ENCODE measurements at places on chromosomes 4 and X. TPM values are rescaled to one million over a fixed set of nuclear protein-coding genes. Genes with fewer than 3 reads are reported as not detected.
A peak's percentile ranks its signal among the peaks of the same experiment; 100 is the strongest.

DNA sequence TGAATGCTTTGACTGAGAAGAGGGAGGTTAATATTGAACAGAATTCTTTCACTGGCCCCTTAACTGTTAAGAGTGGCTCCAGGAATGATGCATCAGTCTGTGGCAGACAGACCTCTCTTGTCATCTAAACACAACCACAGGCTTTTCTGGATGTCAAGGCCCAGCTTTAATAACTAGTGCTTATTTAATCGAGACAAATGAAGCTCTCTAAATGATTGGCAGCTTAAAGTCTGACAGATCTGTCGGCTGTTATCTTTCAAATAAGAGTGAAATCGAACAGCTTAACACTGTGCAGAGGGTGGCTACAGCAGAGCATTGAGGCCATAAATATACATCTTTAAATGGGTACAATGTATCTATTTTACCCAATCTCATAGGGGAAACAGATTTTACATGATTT is 500.8 kb upstream of the PABPC4L start:
- no peak for DNase-seq

The ART3 gene
- total RNA-seq = 6.5 TPM

DNA sequence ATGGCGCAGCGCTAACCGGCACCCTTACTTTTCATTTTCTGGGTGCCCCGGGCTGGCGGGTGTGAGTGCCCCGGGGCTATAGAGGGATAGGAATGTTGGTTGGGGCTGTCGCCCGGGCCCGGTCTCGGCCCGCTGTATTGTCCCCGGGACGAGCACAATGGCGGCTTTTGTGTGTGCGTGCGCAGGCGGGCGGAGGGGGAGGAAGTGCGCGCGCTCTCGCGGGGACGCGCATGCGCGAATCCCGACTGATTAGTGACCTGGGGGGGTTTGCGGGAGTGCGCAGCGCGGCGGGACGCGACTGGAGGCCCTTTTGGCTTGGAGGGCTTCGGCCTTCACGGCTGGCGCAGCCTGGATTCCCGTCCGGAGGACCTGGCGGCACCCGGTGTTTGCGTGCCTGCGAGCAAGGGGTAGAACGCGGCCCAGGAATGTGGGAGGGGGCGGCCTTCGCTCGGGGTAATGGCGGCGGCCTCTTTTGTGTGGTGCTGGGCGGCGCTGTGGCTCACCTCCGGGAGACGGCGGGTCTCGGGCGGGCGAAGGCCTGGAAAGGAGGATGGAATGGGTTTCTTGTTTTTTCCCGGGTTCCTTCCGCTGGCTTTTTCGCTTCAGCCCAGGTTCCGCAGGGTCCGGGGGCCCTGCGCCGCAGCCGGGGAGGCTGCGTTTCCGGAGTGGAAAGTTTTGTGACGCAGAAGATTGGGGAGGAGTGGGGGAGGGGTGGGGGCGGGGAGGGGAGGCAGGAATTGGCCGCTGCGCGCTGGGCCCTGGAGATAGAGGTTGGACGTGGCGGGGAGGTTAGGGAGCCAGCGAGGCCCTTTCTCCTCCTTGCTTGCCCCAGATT is 618 bp downstream of the DDX3X start:
- peak; percentile 94 for DNase-seq

- no peak for DNase-seq
These were observed 144.5 kb downstream of the GC start for GRCh38 chr4:71639380-71639779.

GRCh38 chr4:15443371-15444160 is 15.7 kb downstream of the C1QTNF7 start:
- no peak for DNase-seq

DNA sequence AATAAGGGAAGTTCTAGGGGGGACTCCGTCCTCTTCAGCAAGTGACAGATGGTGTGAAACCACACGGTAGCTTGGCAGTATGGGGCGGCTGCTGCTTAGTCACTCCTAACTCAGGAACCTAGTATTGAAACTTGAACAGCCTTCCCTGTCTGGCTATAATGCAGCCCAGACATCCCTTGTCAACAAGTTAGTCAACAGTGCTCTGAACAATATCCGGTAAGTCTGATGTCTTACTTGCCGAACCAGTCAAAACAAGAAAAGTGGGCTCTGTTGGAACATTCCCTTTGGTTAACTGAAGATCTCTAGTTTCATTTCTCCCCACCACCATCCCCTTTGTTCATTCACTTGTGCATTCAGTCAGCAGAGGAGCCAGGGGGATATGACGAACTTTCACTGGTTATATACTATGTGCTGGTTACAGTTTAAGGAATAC is 18.7 kb upstream of the CXCL13 start:
- DNase-seq = no peak

DNA sequence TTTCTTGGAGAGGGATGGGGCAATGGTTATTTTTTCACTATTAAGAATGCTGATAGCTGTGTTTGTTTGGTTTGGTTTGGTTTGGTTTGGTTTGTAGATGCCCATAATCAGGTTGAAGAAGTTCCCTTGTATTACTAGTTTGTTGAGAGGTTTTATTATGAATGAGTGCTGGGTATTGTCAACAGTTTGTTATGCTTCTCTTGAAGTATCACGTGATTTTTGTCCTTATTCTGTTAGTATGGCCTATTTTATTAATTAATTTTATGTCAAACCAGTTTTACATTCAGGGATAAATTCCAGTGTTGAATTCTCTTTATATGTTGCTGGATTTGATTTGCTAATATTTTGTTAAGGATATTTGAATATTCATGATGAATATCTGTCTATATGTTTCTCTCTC is 449.8 kb upstream of the NWD2 start:
- DNase-seq = no peak

DNA sequence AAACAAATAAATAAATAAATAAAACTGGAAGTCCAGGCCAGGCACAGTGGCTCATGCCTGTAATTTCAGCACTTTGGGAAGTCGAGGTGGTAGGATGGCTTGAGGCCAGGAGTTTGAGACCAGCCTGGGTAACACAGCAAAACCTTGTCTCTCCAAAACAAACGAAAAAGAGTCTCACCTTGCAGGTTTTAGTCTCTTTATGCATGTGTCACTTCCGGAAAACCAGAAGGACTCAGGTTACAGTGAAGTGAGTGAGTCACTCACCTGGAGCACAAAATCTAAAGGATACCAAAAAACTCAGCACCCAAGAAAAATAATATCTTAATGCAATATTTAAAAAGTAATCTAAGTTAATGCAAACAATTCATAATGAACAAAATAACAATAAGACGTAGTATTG is 20.1 kb upstream of the SLC34A2 start:
- no peak for DNase-seq

- DNase-seq = no peak
These were observed 132.5 kb upstream of the INTU start for GRCh38 chr4:127500242-127500641.

DNA sequence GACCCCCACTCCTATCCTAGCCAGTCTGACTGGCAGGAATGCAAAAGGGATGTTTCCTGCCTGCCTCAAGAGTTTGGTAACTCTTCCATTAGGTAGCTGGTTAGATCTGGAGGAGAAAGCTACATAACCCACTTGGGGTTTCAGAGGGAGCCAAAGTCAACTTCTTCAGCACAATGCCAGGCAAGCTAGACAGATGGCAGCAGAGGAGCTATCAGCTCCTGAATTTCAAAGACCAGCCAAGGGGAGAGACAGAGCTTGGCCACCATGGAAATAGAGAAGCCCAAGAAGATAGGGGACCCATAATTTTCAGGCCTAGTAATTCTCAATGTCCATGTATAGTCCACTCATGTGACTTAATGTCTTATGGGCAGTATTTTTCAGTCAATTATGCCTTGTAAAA is 56.4 kb downstream of the PGRMC1 start:
- no peak for DNase-seq

DNA sequence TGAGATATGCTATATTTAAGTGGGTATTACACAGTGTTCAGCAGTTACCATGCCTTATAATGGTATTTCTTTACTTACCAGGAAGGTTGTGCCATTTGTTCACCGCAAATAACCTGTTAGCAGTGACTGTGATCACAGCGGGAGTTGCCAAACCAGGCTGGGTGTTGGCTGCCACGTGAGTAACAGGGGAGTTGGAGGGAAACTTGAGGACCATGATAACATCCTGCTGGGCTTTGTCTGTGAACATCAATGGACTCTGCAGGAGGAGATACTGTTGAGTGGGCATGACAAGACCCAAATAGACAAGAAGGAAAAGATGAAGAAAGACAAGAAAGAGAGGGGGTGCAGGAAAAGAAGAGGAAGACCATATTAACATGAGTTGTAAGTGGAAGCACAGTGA is 242.9 kb downstream of the DCLK2 start:
- no peak for DNase-seq

DNA sequence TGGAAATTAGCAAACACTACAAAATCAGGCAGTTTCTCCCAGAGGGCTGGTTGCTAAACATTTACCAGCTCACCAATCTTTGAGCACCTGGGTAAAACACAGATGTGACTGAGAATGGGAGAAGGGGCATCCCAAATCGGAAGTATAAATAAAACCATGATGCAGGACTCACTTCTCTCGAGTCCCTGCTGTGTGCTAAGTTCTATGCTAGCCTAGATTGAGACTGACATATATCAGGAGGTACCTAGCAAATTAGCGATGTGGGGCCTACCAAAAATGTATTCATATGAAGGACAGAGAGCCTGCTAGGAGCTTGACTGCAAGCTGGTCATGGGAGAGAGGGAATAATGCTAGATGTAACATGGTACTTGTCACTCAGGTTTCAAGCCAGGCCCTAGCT is 171.9 kb upstream of the PGRMC2 start:
- no peak for DNase-seq

GRCh38 chrX:12946838-12947544 is 27.9 kb upstream of the TMSB4X start:
- peak; percentile 72 for DNase-seq

Data from body of pancreas (tissue), 4 donors.